ENCODE measurements at places on chromosomes 2 and 18.

- no peak for DNase-seq
Observed at GRCh38 chr18:78169174-78169864, 810.3 kb upstream of the SALL3 start.

DNA sequence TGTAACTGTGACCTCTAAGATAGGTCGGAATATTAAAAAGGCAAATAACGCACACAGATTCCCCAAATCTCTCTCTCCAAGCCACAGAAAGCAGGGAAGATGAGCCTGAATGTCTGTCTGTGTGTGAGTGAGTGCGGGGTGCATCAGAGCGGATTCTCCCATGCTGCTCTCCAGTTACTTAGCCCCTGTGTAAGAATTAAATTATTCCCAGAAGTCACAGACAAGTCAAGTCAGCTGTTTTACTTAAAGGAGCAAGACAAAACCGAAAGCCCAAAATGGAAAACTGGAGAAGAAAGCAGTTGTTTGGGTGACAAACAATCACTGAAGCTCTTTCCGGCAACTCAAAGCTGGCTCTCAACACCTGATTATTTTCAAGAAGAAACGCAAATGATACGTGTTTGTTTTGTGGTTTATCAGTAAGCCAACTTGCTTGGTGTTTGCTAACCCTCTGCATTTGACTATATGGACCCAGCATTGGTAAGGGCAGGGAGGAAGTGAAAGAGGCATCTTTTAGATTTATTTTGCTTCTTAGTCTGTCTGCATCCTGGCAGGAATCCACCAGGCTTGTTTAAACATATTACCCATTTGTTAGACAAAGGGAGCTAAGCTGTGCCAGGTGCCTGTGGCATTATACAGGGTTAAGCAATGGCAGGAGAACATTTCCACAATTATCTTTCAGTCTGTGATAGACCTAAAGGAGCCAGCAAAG, 121.5 kb upstream of the CREB1 start:
- no peak for DNase-seq

DNA sequence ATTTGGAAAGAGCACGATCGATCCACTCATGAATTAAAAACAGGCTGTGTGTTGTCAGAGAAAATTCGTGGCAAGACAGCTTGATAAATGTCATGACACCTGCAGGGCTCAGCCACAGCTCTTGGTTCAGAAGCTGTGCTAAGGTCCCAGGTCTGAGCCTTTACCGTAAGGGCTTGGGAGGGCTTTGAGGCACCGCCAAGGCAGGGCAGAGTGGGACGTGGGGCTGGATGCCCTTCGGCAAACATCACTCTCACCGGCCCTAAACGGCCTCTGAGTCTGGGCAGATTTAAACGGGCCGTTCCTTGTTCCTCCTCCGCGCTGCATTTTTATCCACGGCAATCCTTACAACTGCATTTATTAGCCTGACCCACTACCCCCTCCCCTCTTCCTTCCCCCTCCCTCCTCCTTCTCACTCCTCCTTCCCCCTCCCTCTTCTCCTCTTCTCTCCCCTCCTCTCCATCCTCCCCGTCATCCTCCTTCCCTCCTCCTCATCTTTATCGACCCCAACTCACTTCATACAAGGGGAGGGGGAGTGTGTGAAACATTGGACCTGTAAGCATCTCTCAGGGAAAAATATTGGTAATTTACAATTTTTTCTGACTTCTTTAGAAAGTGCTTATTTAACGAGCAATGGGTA, 33.9 kb downstream of the MBP start:
- DNase-seq: no peak

DNA sequence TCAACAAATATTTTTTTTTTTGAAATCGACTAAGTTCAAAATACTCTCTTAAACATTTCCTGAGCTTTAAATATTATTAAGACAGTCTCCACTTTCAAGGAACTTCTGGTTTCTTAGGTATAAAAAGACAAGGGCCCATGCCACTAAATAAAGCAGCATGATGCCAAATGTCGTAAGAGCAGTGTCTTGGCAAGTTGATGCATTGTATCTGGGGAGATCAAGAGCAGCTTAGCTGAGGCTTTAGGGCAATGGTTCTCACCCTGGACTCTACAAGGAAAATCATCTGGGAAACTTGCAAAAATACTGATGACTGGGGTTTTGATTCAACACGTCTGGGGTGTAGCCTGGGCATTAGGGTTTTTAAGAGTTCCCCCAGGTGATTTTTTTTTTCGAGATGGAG, 41.3 kb downstream of the COL4A3 start:
- no peak for DNase-seq

DNA sequence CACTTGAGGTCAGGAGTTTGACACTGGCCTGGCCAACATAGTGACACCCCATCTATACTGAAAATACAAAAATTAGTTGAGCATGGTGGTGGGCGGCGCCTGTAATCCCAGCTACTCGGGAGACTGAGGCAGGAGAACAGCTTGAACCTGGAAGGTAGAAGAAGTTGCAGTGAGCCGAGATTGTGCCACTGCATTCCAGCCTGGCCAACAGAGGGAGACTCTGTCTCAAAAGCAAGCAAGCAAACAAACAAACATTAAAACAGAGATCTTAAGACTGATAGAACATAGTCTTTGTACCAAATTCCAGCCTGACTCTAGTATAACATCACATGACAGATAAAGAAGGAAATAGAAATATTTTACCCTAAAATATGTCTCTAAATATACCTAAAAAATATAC, 168.1 kb downstream of the PTPRM start:
- no peak for DNase-seq

DNA sequence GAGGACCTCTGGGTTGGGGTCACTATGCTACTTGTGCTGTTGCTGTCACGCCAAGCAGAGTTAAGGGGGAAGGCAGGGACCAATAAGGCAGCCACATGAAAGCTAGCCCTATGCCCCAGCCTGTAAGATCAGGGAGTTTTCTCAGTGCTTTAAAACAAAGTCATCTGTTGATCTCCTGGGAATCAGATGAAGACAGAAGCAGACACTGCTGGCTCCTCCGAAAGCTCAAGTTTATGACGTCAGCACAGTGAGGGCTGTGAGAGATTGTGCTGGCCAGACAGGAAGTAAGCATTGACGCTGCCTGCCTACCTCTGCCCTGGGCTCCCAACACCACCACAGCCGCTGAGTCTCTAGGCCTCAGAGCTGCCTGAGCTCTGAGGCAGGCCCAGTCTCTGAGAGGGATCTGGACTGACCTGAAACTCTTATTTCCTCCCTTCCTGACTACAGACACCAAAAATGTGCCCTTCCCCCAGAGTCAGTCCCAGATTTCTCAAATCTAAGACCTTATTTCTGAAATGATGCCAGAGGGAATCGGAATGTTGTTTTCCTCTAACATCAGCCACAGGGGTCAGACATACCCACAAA, 118.1 kb upstream of the EPAS1 start:
- DNase-seq: peak; percentile 80

DNA sequence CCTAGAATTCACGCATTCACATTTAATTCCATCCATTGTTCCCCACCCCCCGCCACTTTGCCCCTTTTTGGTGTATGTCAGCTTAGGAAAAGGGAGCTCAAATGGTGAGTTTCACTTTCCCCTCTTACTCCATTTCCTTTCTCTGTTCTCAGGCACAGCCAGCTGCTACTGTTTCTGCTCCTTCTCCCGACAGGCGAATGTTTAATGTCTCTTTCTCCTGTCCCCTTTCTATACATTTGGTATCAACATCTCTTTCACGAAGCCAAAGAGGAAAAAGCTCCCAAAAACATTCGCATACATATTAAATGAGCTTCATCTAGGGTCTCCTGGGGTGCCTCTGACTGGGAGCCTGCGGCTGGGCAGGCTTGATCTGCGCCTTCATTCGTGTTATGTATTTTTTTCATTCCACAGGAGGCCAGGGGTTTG, 124.2 kb upstream of the SATB2 start:
- DNase-seq: no peak
